ENCODE measurements at places on chromosomes 1 and 21.

DNA sequence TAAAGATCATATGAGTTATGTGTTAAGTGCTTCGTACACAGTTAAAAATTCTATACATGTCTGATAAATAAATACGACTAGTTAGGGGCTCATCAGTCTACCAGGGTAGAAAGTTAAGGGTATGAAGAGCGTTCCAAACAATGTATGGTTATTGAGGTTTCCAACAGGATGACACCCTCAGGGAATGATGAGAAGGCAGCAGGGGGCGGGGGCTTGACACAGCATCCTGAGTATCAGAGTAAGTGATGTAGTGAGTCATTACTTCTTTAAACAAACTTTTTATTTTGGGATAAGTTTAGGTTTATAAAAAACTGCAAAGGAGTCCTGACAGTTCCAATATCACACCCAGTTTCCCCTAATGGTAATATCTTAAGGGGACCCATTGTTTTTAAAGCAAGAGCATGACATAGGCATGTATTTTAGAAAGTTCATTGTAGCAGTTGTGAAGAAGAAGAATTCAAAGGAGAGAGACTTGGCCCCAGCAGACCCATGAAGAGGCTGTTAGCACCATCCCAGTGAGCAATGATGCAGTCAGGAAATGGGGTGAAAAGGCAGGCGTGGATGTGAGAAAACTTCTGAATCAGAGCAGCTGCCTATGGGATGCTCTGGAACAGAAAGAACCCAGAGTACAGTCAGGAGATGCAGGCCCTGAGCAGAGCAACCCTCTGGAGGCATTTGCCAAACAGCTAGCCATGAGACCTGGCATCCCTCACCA is 15.0 kb upstream of the PSMB2 start:
- no peak for DNase-seq

GRCh38 chr1:89757532-89757931 is 63.3 kb upstream of the LRRC8D start:
- DNase-seq, result no peak

GRCh38 chr1:26015358-26015757 is 6.2 kb upstream of the EXTL1 start:
- DNase-seq, result no peak

- DNase-seq, result no peak
Observed at GRCh38 chr21:44299085-44299457, 782 bp upstream of the PFKL start.

DNA sequence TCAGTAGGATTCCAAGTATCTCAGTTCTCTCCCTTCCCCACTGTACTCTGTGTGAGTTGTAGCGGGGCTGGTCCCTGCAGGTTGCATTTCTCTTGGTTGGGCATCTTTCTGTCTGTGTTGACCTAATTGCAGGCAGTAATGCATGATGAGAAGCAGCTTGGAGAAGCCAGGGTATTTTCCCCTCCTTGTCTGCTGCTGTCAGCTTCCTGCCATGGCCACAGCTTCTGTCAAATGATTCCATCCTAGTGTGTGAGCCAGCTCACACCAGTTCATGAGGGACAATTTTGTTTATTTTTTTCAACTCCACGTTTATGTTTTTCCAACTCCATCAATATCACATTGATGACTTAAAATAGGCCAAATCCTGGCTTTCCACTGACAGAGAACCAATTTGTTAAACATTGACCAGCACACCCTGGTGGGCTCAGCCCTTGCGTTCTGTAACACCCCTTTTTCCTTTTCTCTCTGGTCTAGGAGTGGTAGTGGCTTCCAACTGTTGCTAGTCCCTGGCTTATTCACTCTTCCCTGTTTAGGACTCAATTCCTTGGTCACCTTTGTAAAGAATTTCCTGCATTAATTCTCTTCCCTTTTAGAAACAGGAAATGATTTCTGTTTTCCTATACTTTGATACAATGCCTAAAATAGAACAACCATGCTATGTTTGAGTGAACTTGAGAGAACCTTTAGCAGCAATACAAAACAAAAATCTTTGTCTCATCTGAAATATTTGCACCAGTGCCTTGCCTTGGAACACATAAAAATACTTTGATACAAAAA is 44.9 kb upstream of the APOBEC4 start:
- no peak for DNase-seq

- DNase-seq, result no peak
Observed at GRCh38 chr1:200291106-200291505, 118.7 kb downstream of the ZNF281 start.

GRCh38 chr1:30290581-30290980 is 432.8 kb downstream of the MATN1 start:
- DNase-seq, result no peak

GRCh38 chr1:31705080-31705866 is 1.5 kb upstream of the COL16A1 start:
- DNase-seq, result no peak

- DNase-seq, result no peak
Observed at GRCh38 chr1:100250264-100250663, 630 bp upstream of the DBT start.

DNA sequence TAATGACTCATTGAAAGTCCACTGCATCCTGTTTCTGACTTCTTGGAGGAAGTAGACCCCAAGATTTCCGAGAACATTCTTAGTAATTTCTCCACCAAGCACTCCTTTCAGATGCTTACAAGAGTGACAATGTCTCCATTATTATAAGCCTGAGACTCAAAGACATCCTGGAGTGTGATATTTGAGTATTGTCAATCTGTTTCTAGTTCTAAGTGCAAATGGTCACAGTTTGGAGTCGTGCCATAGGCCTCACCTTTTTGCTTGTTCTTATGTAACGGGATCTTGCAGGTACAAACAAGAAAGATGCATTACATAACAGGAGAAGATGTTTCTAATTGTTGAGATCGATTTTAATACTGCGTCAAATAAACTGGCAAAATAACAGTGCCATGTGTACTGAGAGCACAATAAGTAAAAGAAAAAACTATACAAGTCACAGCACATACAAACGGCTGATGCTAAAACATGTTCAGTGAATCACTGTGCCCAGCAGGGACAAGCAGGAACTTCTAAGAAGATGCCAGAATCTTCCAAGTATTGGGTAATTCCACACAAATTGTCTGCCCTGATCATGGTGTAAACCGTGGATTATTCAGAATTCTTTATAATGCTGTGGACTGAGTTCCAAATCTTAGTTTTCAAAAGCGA is 54.1 kb downstream of the CD2 start:
- DNase-seq, result no peak

GRCh38 chr1:153343040-153343681 is 5.5 kb downstream of the PGLYRP4 start:
- DNase-seq, result no peak
